Kidney epithelial cell (primary cell): ENCODE measurements at places on chromosomes 6 and 20.
A peak's percentile ranks its signal among the peaks of the same experiment; 100 is the strongest.

- DNase-seq: no peak
Measured at GRCh38 chr6:84358581-84358980, 131.1 kb upstream of the CEP162 start.

DNA sequence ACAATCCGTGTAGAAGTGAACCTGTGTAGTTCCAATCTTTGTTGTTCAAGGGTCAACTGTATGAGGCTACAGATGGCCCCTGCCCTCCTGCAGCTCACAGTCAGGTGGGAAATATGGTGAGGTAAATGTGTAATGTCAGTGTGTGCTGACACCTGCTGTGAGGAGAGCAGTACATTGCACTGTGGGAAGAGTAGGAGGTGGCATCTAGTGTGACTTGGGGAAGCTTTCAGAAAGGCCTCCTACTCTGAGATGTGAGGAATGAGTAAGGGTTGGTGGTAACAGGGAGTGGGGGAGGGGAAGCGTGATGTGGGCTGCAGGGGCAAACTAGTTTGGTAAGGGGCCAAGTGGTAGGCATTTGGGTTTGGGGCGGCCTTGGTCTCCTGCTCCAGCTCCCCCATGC, 188.8 kb downstream of the FARS2 start:
- no peak for DNase-seq

GRCh38 chr6:626236-626635, 30.7 kb downstream of the HUS1B start:
- peak; percentile 42 for DNase-seq

DNA sequence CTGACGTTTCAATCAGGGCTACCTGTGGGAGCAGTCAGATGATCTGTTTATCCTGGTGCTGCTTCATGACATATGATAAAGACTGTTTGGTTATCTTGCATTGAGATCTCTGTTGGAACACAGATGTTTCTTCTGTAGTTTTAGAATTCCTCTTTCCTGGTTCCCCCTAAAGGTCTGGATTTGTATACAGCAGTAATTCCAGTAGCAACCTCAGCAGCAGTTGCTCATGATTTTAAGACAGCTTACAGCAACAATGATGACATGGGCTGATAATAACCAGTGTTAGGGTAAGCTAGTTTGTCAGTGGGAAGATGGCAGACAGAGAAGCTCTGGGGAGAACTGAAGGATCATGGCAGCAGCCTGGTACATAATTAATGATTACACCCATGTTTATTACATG, 439.4 kb downstream of the PHF3 start:
- no peak for DNase-seq

- DNase-seq: no peak
Measured at GRCh38 chr6:142860498-142860897, 84.5 kb downstream of the HIVEP2 start.

DNA sequence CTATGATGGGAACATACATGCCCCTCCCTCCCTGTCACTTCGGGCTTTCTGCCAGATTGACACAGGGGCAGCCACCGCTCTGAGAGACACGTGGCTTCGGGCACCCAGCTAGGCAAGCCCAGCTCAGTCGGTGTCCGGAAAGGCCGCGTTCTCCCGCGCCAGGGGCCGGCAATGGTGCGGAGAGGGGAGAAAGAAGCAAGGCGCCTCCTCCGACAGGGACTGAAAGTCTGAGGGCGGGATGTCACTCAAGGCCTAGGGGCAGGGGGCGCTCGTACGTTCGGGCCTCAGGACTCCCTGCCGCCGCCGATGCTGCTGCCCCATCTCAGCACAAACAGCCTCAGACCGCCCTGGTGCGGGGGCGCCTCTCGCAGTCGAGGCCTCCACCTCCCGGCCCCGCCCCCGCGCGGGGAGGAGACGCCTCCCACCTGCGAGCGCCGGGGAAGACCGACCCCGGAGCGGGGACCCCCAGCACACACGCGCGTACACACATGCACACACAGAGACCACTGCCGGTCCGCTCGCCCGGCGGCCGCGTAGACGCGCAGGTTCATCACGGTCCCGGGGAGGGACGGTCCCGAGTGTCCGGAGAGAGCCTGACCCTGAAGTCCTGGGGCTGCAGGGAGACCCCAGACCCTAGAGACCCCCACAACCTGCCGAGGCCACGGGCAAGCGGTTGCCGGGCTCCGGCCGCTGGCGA, 1.9 kb downstream of the GRM4 start:
- DNase-seq: no peak

DNA sequence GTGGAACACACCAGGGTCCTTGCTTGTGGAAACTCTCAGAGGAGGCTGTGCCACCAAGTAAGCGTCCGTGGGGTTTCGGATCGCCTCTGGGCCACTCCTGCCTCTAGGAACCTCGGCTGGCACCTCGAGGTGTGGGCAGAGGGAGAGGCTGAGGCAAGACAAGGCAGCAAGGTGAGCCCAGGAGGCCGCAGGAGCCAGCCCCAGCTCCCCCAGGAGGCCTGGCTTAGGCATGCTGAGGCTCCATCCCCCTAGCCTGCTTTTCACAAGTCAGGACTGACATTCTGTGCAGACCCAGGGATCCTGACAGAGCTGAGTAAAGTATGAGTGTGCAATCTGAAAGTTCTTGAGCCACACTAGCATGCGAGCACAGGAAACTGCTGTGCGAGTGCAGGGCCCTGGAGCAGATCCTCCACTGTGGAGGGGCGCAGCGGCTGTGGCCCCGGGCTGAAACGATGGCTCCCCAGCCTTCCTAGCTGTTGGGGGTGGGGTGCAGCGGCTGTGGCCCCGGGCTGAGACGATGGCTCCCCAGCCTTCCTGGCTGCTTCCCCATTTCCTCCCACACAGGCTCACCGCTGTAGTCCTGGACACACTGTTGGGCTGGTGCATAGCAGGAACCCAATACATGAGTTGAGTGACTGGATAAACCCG, 75.2 kb upstream of the CD93 start:
- DNase-seq: no peak

DNA sequence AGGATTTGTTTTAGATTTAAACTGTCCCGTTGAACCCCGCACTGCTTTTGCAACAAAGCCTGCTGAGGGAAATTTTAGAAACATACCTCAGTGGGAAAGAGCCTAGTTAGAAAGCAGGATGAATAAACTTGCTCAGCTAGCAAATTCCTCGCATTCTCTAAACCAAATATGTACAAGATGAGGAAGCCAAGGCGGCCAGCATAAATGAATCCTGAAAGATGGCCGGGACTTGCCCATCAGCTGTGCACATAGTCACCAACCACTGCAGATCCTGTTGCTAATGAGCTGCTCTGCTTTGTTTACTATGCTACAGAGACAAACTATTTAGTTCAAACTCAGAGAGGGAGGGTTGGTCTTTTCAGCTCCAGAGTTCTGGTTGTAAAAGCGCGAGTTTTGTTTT, 49.0 kb downstream of the TMEM170B start:
- peak; percentile 61 for DNase-seq

DNA sequence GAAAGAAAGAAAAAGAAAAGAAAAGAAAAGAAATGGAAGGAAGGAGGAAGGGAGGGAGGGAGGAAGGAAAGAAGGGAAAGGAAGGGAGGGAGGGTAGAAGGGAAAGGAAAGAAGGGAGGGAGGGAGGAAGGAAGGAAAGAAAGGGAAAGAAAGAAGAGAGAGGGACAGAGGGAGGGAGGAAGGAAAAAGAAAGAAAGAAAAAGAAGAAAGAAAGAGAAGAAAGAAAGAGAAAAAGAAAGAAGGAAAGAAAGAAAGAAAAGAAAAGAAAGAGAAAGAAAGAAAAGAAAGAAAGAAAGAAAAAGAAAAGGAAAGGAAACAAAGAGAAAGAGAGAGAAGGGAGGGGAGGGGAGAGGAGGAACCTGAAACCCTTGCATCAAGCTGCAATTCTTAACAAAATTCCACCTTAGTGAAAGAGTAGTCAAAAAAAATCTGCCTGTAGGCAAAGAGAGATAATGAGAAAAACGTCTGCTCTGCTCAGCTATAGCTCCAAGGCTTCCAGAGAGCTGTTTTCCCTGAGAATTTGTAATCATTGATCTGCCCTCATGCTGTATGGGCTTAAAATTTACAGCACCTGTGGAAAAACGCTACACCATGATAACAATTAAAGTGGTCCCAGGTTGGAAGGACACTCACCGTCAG, 16.7 kb upstream of the MYCT1 start:
- no peak for DNase-seq

- no peak for DNase-seq
Measured at GRCh38 chr6:150978624-150979023, 113.1 kb downstream of the MTHFD1L start.

- no peak for DNase-seq
Measured at GRCh38 chr6:6328451-6328850, 8.0 kb upstream of the F13A1 start.

GRCh38 chr6:47091886-47092668, 49.9 kb upstream of the ADGRF1 start:
- no peak for DNase-seq
